ENCODE measurements at places on chromosomes 6 and 20.
A peak's percentile ranks its signal among the peaks of the same experiment; 100 is the strongest.

DNA sequence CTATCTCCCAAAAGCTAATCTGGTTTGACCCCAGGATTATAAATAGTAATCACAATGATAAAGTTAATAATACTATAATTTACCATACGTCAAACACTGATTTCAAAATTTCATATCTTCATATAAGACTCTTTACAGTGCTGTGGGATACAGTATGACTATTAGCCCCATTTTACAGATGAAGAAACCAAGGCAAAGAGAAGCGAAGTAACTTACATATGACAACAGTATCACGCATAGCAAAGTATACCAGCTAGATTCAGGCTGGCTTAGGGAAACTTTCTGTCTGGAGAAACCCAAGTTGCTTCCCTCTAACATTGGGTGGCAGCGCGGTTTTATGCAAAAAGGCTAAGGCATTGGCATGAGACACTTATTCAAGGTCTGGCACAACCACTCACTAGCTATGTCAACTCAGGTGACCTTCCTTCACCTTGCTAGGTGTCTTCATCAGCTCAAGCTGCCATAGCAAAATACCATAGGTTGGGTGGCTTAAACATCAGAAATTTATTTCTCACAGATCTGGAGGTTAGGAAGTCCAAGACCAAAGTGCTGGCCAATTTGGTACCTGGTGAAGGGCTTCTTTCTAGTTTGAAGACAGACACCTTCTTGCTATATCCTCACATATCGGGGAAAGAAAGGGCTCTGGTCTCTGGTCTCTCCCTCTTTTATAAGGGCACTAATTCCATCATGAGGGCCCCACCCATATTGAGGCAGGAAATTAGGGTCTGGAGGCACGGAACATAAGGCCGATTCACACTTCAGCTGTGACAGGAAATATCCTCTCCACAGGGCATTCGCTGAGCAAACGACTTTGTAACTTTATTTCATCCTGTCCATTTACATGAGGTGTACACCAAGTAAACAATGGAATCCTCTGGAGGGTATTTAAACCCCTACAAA, 22.4 kb upstream of the UTRN start:
- peak; percentile 33 for DNase-seq

- no peak for DNase-seq
Measured at GRCh38 chr6:28876710-28877109, 47.1 kb downstream of the TRIM27 start.

DNA sequence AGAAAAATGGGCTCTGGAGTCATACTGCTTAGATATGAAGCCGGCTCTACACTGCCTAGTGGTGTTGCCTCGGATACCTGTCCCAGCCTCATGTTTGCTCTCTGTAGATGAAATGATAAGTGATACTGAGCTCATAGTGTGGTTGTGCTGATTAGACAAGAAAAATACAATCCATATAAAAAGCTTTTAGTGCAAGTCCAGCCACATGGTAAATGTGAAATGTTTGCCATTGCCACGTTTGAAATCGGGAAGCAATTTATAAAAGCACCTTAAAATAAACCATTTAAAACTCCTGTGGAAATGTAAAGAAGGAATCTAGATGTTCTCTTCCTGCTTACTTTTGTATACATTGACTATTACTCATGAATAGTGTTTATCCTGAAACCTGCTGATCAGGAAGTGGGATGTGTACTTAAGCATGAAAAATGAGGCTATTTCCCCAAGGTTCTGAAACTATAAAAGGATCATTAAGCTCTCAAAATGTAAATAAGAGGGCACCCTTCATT, 13.1 kb upstream of the PBOV1 start:
- DNase-seq: no peak

GRCh38 chr6:112923940-112924587, 576.9 kb downstream of the RFPL4B start:
- DNase-seq: no peak

- DNase-seq: peak; percentile 44
Measured at GRCh38 chr20:2693286-2694007, 867 bp downstream of the EBF4 start.

DNA sequence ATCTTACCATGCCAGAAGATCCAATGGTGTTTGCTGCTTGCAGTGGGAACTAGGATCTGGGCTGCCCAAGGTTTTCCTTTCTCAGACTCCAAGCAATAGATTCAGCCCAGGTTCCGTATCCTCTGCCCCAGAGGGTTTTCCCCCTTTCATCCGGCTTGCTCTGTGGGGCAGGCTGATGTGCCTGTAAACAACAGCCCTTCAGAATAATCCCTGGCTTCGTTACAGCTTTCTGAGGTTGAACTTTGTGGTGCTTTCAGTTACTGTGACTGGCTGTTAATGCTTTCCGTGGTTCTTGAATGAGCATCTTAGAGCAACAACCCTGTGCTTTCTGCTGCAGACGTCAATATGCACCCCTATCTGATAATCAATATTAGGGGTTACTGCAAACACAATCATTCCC, 400.4 kb downstream of the BTBD3 start:
- no peak for DNase-seq

DNA sequence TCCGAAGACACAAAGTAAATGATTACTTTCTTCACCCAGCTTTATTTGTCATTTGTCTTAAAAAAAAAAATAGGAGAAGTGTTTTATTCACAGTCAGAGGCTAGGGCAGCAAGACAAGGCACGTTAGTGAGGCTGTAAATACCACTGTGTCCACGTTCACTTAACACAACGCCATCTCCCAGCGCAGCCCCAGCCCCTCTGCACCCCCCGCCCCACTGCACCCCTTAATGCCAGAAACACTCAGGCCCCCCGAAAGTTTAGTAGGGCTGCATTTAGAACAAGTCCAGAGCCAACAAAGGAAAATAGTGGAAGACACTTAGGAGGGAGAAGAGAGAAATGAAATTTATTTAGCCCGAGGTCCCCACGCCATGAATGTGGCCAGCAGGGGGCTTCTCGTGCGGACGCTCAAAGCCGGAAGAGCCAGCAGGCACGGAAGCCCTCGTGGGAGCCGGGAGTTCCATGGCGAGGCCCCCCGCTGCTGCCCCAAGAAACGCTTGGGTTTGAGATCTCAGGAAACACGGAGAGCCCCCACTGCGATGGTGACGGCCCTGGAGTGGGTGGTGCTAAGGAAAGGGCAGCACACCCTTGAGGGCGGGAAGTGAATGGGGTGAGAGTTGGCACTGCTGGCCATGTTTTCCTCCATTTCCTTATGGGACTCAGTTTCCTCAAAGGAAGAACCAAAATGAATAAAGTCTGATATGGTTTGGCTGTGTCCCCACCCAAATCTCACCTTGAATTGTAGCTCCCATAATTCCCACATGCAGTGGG, 50.2 kb downstream of the IYD start:
- DNase-seq: peak; percentile 46

- no peak for DNase-seq
Measured at GRCh38 chr6:9646342-9647070, 768.4 kb downstream of the TFAP2A start.

Data from activated CD4-positive, alpha-beta T cell treated with anti-CD3 and anti-CD28 coated beads, Interleukin-2, amount 50 U/mL, for 1 hour (primary cell).